ENCODE measurements at places on chromosomes 11 and 22. TPM values are rescaled to one million over a fixed set of nuclear protein-coding genes. Genes with fewer than 3 reads are reported as not detected.
A peak's percentile ranks its signal among the peaks of the same experiment; 100 is the strongest.

- H3K27ac ChIP-seq: no peak overlapping the region
- no peaks in the 10 kb centered on the region for H3K27me3 ChIP-seq
- no peak overlapping the region for H3K4me3 ChIP-seq
- H3K4me1 ChIP-seq: no peaks in the 10 kb centered on the region
These were observed 16.9 kb upstream of the RELT start for GRCh38 chr11:73359341-73359740.

GRCh38 chr11:45210846-45211245 lies 64.4 kb downstream of the PRDM11 start:
- no peak overlapping the region for H3K27ac ChIP-seq
- DNase-seq: no peak
- no peak overlapping the region for H3K4me3 ChIP-seq
- H3K27me3 ChIP-seq: no peaks in the 10 kb centered on the region
- no peaks in the 10 kb centered on the region for H3K36me3 ChIP-seq

DNA sequence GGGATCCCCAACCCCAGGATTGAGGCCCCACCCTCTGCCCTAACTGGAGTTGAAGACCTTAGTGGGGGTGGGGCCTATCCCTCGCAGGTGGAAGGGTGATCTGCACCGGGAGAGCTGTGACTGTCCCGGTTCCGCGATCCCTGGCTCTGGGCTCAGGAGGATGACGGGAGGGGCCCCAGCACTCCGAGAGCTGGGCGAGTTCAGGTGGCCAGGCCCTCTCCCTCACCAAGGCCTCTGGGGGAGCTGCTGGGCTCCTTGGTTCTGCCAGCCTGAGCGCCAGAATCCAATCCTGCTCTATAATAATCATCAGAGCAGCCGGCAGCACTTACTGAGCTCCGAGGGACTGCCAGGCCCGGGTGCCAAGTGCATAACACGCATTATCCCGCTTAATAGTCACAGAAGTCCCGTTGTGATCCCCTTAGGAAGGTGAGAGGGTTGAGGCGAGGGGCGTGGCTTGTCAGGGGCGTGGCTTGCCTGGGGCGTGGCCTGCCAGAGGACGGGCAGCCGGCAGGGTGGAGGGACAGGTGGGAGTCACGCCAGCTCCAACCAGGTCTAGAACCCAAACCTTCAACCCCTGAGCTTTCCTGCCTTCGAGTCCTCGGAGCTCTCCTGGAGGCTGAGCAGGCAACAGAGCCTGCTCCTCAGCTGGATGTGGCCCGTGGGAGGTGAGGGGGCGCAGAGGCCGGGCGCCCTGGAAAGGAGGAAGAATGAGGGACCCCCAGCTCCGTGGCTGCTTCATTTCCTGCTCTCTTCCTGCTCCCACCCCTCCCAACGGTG lies 7.3 kb upstream of the SYT7 start:
- no peaks in the 10 kb centered on the region for H3K36me3 ChIP-seq
- no peaks in the 10 kb centered on the region for H3K27me3 ChIP-seq
- DNase-seq: peak; percentile 93
- H3K27ac ChIP-seq: no peak overlapping the region

DNA sequence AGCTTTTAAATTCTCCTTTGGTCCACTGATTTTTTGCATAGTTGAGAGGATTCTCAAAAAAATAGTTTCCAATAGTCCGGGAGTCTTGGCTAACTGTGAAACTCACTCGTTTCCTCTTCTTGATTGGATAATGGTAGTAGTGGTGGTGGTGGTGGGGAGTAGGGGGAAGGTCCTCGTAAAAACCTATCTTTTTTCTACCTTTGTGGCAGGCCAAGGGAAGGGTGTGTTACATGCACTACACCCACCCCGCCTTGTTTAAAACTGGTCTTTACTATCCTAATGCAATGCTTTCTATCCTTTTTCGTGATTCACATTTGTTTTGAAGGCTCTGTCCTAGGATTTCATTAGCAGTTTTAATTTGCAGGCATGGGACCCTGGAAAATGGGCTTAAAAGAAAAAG lies 4.8 kb downstream of the TEAD1 start:
- 0 out of 2 replicates have a peak, but pooled peaks cover 2% of the 10 kb centered on the region for H3K27me3 ChIP-seq
- H3K27ac ChIP-seq: no peak overlapping the region
- peaks cover 5% of the 10 kb centered on the region for H3K36me3 ChIP-seq
- peak overlapping the region; percentile 78 for H3K4me3 ChIP-seq
- peaks cover 28% of the 10 kb centered on the region for H3K4me1 ChIP-seq

- H3K27me3 ChIP-seq: peaks cover 3% of the 10 kb centered on the region
- no peak for DNase-seq
- no peak overlapping the region for H3K27ac ChIP-seq
- H3K4me3 ChIP-seq: no peak overlapping the region
- H3K36me3 ChIP-seq: peaks cover 7% of the 10 kb centered on the region
- no peaks in the 10 kb centered on the region for H3K4me1 ChIP-seq
These were observed 13.6 kb downstream of the PLEKHB1 start for GRCh38 chr11:73659961-73660360.

DNA sequence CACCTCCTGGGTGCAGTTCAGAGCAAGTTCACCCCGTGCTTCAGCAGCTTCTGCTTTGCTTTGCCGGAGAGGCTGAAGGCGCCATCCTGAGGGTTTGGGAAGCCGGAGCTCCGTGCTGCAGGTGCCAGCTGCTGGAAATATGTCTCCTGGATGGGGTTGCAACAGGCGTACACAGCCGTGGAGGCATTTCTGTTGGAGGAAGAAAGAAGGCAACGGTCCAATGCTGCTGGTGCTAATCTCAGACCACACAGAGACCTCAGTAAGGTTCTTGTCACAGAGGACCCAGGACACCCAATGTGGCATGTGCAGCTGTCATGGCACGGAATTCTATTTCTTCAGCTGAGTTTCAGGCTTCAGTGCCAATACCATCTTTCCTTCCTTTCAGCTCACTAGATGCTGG lies 24.2 kb downstream of the ASPHD2 start:
- H3K4me1 ChIP-seq: no peaks in the 10 kb centered on the region
- no peaks in the 10 kb centered on the region for H3K27me3 ChIP-seq
- H3K36me3 ChIP-seq: peaks cover 22% of the 10 kb centered on the region
- no peak overlapping the region for H3K27ac ChIP-seq
- no peak for DNase-seq
- no peak overlapping the region for H3K4me3 ChIP-seq

DNA sequence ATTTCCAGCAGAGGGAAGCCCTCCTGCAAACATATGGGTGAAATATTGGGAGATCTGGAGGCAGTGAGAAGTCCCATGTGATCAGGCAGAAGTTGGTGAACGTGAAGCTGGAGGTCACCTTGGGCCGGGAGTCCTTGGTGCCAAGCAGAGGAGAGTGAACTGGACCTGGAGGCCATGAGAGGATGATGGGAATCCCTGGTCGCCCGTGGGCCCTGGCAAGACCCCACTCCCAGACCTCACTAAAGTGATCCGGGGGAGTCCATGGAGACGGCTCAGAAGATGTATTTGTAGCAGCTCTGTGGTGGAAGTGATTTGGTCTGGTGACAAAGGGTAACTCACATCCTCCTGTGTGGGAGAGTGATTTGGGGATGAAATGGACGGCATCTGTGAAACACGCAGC lies 71.0 kb downstream of the ARHGAP8 start:
- H3K4me1 ChIP-seq: peaks cover 3% of the 10 kb centered on the region
- peaks cover 10% of the 10 kb centered on the region for H3K36me3 ChIP-seq
- DNase-seq: no peak

The PARVG gene
- 1.3 TPM for total RNA-seq

The GAB4 gene
- total RNA-seq: not detected

The NUP160 gene
- 82.6 TPM for total RNA-seq
